ENCODE measurements at places on chromosomes 7 and 10.

DNA sequence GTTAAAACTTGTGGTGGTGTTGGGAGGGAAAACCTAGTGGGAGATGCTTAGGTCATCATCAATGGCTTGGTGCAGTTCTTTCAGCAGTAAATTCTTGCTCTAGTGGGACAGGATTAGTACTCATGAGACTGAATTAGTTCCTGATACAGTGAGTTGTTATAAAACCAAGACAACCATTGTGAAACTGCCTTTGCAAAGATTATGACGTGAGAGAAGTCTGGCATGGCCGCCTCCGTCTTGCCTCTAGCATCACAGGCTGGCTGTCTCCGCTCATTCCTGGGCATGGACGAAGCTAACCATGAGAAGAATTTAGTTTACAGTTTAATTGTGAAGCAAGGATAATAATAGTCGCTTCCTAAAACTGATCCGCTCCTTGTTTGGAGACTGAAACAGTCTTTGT, 186.4 kb downstream of the KIF20B start:
- no peak for DNase-seq

DNA sequence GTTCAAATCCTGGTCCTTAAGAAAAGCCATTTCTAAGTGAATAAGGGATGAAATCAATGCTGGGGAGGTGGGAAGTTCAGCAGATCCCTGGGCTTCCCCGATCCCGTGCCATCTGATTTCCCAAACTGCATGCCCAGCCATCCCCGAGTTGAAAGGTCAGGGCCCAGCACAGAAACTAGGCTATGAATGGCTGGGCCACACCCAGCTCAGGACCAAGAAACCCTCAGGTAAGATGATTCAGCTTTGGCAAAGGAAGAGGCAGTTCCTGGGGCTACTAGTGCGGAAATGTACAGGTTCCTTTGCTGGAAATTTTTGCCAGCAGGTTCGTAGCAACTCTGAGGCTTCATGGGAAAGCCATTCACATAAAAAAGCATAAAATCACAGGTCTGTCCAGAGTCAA, 182.7 kb downstream of the FAM107B start:
- DNase-seq, result no peak

DNA sequence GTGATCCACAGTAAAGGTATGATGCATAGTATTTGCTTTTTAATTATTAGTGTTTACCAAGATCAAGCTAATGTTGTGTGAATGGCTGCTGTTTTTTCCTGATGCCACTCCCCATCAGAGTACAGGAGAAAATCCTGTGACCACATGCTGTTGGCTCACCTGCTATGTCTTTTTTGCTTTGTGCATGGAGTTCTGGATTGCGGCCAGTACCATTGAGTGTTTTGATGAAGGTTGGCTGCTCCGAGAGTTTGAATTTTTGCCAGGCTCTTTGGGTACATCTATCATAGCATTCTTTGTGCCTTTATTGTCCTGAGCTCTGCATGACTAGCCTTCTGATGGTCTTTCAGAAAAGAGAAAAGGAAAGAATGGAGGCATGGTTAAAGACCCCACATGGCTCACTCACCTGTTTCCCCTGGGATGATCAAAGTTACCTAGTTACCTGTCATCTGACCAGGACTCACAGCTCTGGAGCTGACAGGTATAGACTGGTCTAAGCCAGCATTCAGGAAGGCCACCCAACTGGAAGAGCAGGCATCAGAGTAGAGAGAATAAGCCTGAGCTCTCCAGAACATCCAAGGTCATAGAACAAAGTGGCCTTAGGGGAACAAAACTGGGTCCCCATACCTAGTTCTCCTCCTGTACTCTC, 11.8 kb upstream of the SGPL1 start:
- no peak for DNase-seq

DNA sequence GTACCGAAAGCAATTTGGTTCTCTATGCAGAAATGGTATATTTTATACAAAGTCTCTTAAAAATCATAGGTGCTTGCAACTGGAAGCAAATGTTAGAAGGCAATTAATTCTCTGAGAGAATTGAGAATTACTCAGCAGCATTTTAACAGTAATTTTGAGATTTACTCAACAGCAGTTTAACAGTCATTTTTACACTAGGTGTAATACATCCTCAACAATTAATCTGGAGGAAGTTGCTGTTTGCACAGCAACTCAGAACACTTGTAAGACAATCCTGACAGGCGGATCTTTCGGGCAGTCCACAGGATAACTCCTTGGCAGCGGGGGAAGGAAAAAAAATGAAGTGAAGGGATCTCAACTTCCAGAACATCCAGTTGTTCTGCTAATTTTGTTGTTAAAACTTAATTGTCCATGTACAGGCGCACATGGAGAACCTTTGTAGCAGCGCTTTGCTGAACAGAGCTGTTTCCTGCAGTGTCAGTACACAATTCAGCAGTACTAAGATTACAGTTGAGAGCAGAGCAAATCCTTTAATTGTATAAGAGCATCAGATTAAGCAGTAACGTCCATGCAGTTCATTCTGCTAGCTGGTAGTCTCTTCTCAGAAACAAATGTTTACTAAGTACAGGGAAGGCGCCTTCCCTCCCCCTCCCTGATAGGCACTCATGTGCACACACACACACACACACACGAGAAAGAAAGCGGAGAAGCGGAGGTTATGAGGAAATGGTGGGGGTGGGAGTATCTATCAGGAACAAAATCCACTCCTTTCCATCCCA, 43.8 kb downstream of the ENO4 start:
- DNase-seq, result peak; percentile 84

DNA sequence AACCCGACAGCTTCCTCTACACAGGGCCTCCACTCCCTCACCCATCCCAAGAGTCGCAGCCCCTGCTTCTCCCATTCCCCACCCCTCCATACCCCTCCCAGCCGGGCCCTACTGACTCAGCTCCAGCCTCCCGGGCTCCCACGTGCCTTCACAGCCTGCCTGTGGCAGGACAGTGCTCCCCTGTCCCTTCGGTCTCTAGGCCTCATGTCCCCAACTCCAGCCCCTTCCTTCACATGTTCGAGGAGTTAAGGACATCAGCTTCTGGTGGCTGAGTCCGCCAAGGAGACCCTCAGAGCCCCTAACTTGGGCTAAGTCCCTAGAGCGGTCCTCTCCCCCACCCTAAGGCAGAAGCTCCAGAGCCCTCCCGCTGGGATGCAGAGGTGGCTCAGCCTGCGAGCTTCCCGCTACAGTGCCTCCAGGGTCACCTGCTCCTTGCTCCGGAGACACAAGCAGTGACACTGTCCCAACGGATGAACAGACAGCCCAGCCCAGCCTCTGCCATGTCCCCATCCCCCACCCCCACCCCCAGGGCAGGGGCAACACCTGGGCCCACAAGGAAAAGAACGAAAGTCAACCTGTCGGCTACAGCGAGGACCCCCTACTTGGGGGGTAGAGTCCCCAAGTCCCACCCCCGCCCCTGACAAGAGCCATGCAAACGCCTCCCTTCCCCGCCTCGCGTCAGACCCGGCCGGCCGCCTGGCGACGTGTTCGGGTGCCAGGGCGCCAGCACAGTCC, 716 bp downstream of the SMARCD3 start:
- peak; percentile 43 for DNase-seq

- DNase-seq, result no peak
Measured at GRCh38 chr10:76405922-76406321, 974.5 kb downstream of the LRMDA start.

DNA sequence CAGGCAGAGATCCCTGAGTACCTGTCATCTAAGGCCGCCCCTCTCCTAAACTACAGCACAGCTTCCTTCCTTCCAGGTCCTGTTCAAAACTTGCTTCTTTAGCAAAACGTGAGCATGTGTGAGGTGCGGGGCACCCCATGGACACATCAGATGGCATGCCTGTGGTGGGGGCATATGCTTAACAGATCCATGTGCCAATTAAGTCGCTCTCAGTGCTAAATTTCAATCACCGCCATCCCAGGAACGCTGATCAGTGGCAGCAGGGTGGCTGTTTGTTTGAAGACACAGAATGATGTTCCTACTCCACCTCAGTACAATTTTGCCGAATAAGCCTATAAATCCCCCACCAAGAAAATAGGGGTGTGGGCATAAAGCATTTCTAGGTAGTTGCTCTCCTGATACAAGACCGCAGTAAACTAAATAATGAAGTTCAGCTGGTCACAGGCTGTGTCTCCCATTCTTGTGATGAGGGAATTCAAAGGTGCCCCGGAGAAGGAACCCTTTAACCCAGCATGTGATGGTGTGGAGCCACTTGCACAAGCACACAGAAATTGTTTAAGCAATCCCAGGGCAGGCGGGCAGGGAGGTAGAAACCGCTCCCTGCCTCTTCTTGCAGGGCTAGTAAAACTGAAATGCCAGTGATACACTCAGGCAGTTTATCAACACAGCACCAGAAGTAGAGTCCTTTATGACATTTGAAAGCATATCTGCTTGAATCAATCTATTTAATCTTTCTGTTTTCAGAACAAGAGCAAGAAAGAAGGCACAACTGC, 205.7 kb downstream of the SORCS1 start:
- DNase-seq, result no peak

DNA sequence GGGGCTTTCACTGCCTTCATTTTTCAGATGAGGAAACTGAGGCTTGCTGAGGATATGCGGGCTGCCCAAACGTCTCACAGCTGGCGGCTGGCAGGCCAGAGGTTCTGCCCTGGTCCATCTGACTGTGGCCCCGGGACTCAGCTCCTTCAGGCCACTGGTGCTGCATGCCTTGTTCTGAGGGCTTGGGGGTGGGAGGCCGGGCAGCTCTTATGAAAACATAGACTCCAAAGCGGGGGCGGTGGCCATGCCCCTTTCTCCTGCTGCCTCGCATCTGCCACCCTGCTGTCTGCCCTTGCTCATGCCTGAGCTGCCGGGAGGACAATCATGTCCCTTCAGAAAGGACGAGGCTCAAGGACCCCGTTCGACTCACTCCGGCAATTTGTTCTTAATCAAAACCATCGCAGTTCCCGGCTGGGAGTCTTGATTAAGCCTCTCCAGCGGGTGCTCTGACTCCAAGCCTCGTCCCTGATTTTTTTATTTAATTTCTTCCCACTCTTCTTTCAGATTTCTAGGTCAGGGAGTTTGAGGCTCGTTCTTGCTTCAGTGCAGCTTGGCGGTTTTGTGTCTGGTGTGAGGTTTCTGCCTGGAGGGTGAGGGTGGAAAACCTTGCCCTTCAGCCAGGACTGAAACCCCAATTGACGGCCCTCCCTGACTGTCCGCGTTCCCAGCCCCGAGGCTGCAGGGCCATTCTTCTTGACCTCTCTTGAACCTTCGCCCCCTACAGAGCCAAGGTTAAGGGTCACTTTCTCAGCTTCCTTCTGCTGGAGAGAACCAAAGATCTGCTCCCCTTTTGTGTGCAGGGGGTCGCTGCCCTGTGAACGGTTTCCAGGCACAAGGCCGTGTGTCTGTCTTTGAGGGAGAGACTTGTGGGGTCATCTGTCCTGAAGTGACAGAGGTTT, 120.8 kb downstream of the DNAJB6 start:
- DNase-seq, result no peak

DNA sequence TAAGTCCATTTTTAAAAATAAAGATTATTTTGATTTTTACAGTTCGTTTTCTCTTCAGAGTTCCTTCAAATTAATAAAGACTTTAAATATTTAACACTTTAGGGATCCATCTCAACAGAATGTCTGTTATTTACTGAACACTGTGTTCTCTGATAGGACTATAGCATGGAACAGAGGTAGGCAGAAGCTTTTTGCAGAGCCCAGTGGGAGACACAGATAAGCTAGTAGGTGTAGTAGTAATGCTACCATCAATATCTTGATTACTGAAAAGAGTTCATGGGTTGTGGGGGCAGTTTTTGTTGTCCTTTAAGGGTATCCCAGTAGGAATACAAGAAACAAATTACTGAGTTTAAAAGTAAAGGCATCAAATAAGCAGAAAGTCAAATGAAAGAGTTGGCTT, 140.5 kb downstream of the HBP1 start:
- DNase-seq, result no peak

DNA sequence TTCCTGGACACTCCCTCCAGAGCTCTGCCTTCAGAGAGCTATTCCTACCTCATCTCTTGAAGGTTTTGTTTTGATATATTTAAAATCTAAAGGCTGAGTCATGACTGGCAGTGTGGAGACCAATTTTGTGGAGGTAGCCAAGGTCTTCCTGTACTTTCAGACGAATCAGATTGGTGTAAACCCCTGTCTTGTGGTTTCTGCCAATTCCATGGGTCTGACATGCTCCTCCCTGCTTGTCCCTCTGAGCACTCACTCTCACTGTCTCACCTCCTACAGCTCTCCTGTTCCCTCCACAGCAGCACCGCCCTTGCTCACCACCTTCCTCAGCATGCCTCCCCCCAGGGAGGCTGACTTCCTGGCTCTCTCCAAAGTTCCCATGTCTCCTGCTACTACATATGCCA, 179.8 kb downstream of the NPSR1 start:
- DNase-seq, result peak; percentile 45

Measured in WERI-Rb-1 (cell line).